ENCODE measurements at places on chromosomes 6 and 20. TPM values are rescaled to one million over a fixed set of nuclear protein-coding genes. Genes with fewer than 3 reads are reported as not detected.

The IL17F gene
- not detected for total RNA-seq

DNA sequence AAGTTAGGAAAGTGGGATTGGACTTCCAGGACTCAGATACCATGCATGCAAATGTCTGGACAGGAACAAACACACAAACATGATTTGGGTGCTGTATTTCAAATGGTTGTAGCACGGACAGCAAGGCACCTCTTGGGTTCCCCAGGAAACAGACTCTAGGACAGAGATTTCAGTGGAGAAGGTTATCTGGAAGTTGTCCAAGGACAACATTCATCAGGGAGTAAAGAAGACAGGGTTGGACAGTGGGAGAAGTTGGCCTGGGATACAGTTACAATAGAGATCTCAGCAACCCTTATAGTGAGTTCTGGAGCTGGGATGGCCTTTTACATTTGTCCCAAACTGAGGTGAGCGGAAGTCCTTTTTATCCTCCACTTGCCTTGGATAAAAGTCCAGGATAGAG lies 19.8 kb upstream of the TINAG start:
- no peak for DNase-seq
- peaks cover 44% of the 10 kb centered on the region for H3K4me1 ChIP-seq

The PLN gene
- total RNA-seq: not detected

GRCh38 chr20:44952731-44953130 lies 7.5 kb downstream of the TOMM34 start:
- no peak overlapping the region for H3K27ac ChIP-seq
- no peaks in the 10 kb centered on the region for H3K27me3 ChIP-seq
- peak; percentile 19 for DNase-seq
- H3K4me1 ChIP-seq: peaks cover 3% of the 10 kb centered on the region
- peaks cover 59% of the 10 kb centered on the region for H3K36me3 ChIP-seq
- H3K4me3 ChIP-seq: no peak overlapping the region

The DEFB124 gene
- not detected for total RNA-seq

- no peaks in the 10 kb centered on the region for H3K4me1 ChIP-seq
- DNase-seq: no peak
- H3K36me3 ChIP-seq: no peaks in the 10 kb centered on the region
- no peak overlapping the region for H3K4me3 ChIP-seq
- H3K27me3 ChIP-seq: no peaks in the 10 kb centered on the region
- no peak overlapping the region for H3K27ac ChIP-seq
These were observed 24.5 kb downstream of the KIF3B start for GRCh38 chr20:32301719-32302506.

The ZNF311 gene
- total RNA-seq: 1.7 TPM

GRCh38 chr20:54011346-54011745 lies 59.0 kb downstream of the BCAS1 start:
- H3K4me1 ChIP-seq: no peaks in the 10 kb centered on the region
- no peak for DNase-seq
- H3K36me3 ChIP-seq: no peaks in the 10 kb centered on the region
- peaks cover 14% of the 10 kb centered on the region for H3K27me3 ChIP-seq

DNA sequence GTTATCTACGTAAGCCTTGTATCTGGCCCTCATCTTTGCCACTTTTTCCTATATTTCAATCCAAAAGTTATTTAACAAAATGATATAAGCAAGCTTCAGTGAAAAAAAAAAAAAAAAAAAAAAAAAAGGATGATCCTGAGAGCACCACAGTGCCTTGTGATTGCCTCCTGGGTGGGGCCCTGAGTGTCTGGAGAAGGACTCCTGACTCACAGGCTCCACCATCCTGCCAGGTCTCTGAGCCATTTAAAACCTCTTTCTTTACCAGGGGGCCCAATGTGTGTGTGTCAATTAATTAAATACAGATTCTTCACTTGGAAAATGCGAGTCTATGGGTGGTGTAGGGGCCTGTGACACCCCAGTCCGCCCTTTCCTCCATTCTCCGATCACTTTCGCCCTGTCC lies 105.2 kb downstream of the SMOC2 start:
- H3K4me1 ChIP-seq: peaks cover 35% of the 10 kb centered on the region
- H3K27ac ChIP-seq: peak overlapping the region; percentile 75
- H3K36me3 ChIP-seq: no peaks in the 10 kb centered on the region
- H3K27me3 ChIP-seq: no peaks in the 10 kb centered on the region
- DNase-seq: no peak
- no peak overlapping the region for H3K4me3 ChIP-seq

DNA sequence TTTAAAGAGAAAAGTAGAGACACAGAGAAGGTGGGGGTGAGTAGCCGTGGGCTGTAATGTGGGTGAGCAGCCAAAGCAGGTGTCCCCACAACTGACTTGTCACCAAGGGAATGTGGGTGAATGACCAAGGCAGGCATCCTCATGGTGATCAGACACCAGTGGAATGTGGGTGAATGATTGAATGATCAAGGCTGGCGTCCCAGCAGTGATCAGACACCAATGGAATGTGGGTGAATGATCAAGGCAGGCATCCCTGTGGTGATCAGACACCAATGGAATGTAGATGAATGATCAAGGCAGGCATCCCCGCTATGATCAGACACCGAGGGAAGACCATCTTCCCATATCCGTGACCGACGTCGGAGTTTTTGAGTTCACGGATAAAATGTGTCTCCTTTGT lies 49.8 kb upstream of the OR14J1 start:
- H3K4me3 ChIP-seq: no peak overlapping the region
- H3K27me3 ChIP-seq: no peaks in the 10 kb centered on the region
- H3K36me3 ChIP-seq: no peaks in the 10 kb centered on the region
- no peaks in the 10 kb centered on the region for H3K4me1 ChIP-seq

- H3K27ac ChIP-seq: no peak overlapping the region
- no peak overlapping the region for H3K4me3 ChIP-seq
- peaks cover 26% of the 10 kb centered on the region for H3K4me1 ChIP-seq
- no peaks in the 10 kb centered on the region for H3K27me3 ChIP-seq
- no peak for DNase-seq
These were observed 27.9 kb downstream of the MANBAL start for GRCh38 chr20:37317316-37317715.

DNA sequence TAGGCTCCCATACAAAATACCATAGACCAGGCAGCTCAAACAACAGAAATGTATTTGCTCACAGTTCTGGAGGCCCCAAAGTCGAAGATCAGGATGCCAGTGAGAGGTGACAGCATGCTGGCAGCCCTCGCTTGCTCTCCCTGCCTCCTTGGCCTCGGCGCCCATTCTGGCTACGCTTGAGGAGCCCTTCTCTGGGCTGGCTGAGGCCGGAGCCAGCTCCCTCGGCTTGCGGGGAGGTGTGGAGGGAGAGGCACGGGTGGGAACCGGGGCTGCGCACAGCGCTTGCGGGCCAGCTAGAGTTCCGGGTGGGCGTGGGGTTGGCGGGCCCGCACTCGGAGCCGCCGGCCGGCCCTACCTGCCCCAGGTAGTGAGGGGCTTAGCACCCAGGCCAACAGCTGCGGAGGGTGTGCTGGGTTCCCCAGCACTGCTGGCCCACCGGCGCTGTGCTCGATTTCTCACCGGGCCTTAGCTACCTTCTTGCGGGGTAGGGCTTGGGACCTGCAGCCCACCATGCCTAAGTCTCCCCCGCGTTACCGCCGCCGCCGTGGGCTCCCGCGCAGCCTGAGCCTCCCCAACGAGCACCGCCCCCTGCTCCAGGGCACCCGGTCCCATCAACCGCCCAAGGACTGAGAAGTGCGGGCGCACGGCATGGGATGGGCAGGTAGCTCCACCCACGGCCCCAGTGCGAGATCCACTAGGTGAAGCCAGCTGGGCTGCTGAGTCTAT lies 32.6 kb upstream of the SERPINB9 start:
- peaks cover 15% of the 10 kb centered on the region for H3K27me3 ChIP-seq
- no peak overlapping the region for H3K27ac ChIP-seq
- H3K4me1 ChIP-seq: peaks cover 4% of the 10 kb centered on the region
- no peaks in the 10 kb centered on the region for H3K36me3 ChIP-seq

The HSPA1B gene
- total RNA-seq: 65.5 TPM

The RFX6 gene
- not detected for total RNA-seq

The SAMD3 gene
- total RNA-seq: 0.64 TPM

The IL20RA gene
- not detected for total RNA-seq

- no peak overlapping the region for H3K27ac ChIP-seq
- peaks cover 3% of the 10 kb centered on the region for H3K27me3 ChIP-seq
- no peaks in the 10 kb centered on the region for H3K4me1 ChIP-seq
- DNase-seq: no peak
These were observed 987.5 kb downstream of the HACE1 start for GRCh38 chr6:103872233-103872632.

DNA sequence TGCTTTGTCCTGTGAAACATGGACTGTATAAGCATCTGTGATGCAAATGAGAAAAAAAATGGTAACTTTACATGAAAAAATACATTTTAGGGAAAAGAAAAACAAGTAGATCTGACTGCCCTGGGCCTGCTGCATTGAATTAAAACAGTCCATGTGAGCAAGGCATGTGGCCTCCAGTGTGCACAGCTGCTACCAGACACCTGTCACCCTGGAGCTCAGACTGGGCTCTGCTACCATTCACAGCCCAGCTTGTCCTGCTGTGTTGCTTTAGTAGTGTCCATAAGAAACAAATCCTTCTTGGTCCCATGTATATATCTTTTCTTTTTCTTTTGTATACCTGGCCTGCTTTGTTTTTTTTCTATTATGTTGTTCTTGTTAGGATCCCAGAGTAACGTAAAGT lies 315.9 kb downstream of the NKAIN2 start:
- H3K36me3 ChIP-seq: no peaks in the 10 kb centered on the region
- DNase-seq: no peak
- H3K4me1 ChIP-seq: peaks cover 17% of the 10 kb centered on the region
- no peak overlapping the region for H3K27ac ChIP-seq
- H3K4me3 ChIP-seq: no peak overlapping the region
- H3K27me3 ChIP-seq: no peaks in the 10 kb centered on the region

DNA sequence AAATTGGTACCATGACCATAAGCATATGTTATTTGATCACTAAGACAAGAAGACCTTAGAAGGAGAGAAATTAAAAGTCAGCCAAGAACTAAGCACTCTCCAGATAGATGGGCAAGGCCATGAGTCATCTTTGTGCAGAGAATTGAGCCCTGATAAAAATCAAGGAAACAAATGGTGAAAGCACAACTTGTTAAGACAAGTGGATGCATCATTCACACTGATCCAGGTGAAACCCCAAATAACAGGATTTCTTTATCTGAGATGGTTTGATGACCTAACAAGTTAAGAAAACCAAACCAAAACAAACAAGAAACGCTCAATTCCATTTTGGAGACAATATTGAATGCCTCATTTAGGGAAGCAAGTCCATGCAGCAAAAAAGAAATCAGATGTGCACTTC lies 121.6 kb downstream of the ADAT2 start:
- no peaks in the 10 kb centered on the region for H3K4me1 ChIP-seq
- no peak overlapping the region for H3K4me3 ChIP-seq
- peaks cover 4% of the 10 kb centered on the region for H3K36me3 ChIP-seq
- H3K27me3 ChIP-seq: no peaks in the 10 kb centered on the region
- DNase-seq: no peak

The LAMA5 gene
- total RNA-seq: 201 TPM

The OTOR gene
- not detected for total RNA-seq

The EEF1A2 gene
- 0.68 TPM for total RNA-seq

DNA sequence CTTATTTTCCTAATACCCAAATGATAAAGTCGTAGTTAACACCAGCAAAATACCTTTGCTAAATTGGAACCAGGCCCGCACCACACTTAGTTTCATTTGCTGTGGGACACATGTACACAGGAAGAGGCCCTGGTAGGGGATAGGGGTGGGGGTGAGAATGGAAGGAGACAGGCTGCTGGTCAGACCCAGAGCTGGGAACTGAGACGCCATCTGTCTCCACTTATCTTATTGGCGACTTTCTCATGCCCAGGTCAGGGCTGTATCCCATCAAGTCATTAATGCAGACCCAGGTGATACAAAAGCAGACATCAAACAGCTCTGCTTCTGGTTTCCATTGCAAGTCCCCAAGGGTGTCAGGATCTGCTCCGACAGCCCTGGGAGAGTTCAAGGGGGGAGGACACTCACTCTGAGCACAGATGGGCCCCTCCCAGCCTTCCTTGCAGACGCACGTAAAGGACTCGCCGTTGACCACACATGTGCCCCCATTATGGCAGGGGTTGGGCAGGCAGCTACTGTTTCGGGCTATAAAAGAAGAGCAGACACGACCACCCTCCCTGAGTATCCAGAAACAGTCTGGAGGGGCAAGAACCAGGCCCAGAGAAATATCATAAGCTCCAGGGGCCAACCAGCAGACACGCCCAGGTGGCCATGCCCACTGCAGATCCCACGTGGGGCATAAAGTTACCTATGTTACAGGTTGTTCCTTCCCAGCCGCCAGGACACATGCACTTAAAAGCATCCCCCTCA lies 29.2 kb downstream of the JAG1 start:
- no peak for DNase-seq
- H3K27me3 ChIP-seq: no peaks in the 10 kb centered on the region
- H3K27ac ChIP-seq: peak overlapping the region; percentile 96
- peaks cover 97% of the 10 kb centered on the region for H3K4me1 ChIP-seq
- peaks cover 89% of the 10 kb centered on the region for H3K36me3 ChIP-seq

DNA sequence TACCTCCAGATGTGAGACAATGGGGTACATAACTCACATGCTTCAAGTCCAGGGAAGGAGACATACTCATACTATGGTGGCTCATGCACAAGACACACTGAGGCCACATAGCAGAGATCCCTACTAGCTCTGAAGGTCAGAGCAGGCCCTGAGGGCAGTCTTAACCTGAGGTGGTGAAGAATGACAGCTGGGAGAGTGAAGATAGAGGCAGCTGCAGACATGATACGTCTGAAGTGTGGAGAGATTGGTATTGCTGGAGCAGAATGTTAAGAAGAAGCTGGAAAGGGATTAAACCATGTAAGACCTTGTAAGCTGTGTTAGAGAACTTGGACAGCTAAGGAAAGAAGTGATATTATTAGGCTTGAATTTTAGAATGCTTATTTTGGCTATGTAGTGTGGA lies 32.9 kb downstream of the PGM3 start:
- H3K27me3 ChIP-seq: no peaks in the 10 kb centered on the region
- no peak overlapping the region for H3K4me3 ChIP-seq
- peaks cover 41% of the 10 kb centered on the region for H3K36me3 ChIP-seq

DNA sequence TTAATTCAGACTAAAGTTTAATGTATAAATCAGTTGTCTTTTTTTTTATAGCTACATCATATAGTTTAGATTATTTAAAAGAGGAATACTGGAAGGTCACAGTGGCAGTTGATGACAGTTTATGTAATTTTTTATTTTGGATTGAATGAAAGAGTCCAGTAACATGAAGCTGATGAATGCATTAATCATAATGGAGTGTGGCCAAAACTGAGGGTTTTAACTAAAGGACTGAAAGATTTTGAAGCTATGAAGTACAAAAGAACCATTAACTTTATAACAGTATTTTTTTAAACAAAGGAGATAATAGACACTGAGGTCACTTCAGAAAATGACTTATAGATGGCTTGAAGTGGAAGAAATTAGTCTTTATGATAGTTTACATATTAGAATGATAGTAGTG lies 41.3 kb downstream of the TRMT11 start:
- H3K4me1 ChIP-seq: peaks cover 2% of the 10 kb centered on the region
- H3K27ac ChIP-seq: no peak overlapping the region
- DNase-seq: no peak

DNA sequence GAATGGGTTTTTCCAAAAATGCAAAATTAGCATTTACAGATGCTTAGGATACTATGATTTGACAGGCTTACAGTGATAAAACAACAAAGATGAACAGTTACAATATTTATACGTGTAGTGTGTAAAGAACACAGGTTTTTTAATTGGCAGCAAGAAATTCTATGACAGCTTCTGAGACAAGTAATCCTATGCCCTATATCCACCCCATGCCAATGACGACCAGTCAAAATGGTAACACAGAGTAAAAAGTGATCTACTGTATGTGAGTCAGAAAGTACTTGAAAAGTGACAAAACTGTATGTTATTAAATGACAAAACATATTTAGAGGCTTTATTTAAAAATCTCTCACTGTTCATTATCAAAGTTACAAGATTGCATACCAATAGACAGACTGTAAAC lies 99.5 kb downstream of the PRDM1 start:
- H3K27me3 ChIP-seq: no peaks in the 10 kb centered on the region
- DNase-seq: no peak
- peaks cover 20% of the 10 kb centered on the region for H3K4me1 ChIP-seq
- H3K4me3 ChIP-seq: no peak overlapping the region
- H3K36me3 ChIP-seq: peaks cover 9% of the 10 kb centered on the region
- H3K27ac ChIP-seq: no peak overlapping the region

Measured in osteocyte (in vitro differentiated cells).